ENCODE measurements at places on chromosomes 3 and 15. TPM values are rescaled to one million over a fixed set of nuclear protein-coding genes. Genes with fewer than 3 reads are reported as not detected.
A peak's percentile ranks its signal among the peaks of the same experiment; 100 is the strongest.

The TMEM39A gene
- total RNA-seq, result 51.3 TPM

The ZNF80 gene
- 0.22 TPM for total RNA-seq

The PROS1 gene
- total RNA-seq, result 1.2 TPM

- H3K27me3 ChIP-seq, result peaks cover 2% of the 10 kb centered on the region
- H3K27ac ChIP-seq, result no peak overlapping the region
- no peaks in the 10 kb centered on the region for H3K36me3 ChIP-seq
- DNase-seq, result no peak
- no peak overlapping the region for H3K4me3 ChIP-seq
Measured at GRCh38 chr15:59565299-59565698, 46.3 kb upstream of the GCNT3 start.

- no peaks in the 10 kb centered on the region for H3K27me3 ChIP-seq
- no peak overlapping the region for H3K27ac ChIP-seq
- no peaks in the 10 kb centered on the region for H3K4me1 ChIP-seq
- no peak for DNase-seq
- no peaks in the 10 kb centered on the region for H3K36me3 ChIP-seq
Measured at GRCh38 chr3:151687076-151687475, 46.7 kb upstream of the AADACL2 start.

- H3K4me3 ChIP-seq, result no peak overlapping the region
- peaks cover 4% of the 10 kb centered on the region for H3K36me3 ChIP-seq
- DNase-seq, result no peak
- H3K27ac ChIP-seq, result no peak overlapping the region
- H3K27me3 ChIP-seq, result no peaks in the 10 kb centered on the region
- peaks cover 33% of the 10 kb centered on the region for H3K4me1 ChIP-seq
Measured at GRCh38 chr3:29178809-29179793, 101.8 kb upstream of the RBMS3 start.

DNA sequence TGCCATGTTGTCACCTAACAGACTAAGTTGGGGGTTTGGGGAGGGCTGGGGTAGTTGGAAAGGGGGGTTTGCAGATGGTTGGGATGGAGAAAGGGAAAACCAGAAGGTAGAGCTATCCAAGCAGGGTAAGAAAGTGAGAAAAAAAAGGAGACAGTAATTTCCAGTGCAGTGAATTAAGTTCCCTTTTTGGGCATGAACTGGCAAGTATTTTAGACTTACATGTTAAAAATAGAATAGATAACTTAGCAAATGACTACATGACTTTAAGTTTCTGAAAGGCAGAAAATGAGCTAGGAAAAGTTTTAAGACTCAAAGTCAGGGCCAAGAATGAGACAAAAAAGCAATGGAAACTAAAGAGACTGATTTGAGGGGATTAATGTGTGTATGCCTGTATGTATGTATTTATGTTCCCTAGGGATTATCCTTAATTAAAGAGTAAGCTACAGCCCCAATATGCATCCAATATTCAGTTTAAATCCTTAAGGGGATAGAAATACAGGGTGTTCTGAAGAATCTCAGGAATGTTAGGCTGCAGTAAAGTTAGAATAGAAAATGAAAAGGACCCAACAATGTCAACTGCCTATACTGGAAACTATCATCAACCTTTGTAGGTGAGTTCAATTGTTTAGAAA is 285.2 kb upstream of the MME start:
- H3K4me3 ChIP-seq, result no peak overlapping the region
- no peaks in the 10 kb centered on the region for H3K36me3 ChIP-seq
- no peaks in the 10 kb centered on the region for H3K27me3 ChIP-seq
- H3K27ac ChIP-seq, result no peak overlapping the region
- DNase-seq, result no peak

GRCh38 chr3:177144922-177145321 is 52.4 kb downstream of the TBL1XR1 start:
- H3K4me1 ChIP-seq, result peaks cover 67% of the 10 kb centered on the region
- H3K27ac ChIP-seq, result peak overlapping the region; percentile 93
- no peaks in the 10 kb centered on the region for H3K27me3 ChIP-seq
- DNase-seq, result peak; percentile 35

- H3K36me3 ChIP-seq, result peaks cover 5% of the 10 kb centered on the region
- H3K27ac ChIP-seq, result no peak overlapping the region
- H3K27me3 ChIP-seq, result no peaks in the 10 kb centered on the region
- no peak overlapping the region for H3K4me3 ChIP-seq
Measured at GRCh38 chr15:67048281-67049279, 16.8 kb upstream of the SMAD3 start.

- no peaks in the 10 kb centered on the region for H3K27me3 ChIP-seq
- peaks cover 28% of the 10 kb centered on the region for H3K36me3 ChIP-seq
- peaks cover 46% of the 10 kb centered on the region for H3K4me1 ChIP-seq
- DNase-seq, result peak; percentile 69
Measured at GRCh38 chr3:44439499-44440295, 37.8 kb downstream of the ZNF445 start.

GRCh38 chr3:195918176-195918575 is 9.8 kb upstream of the TNK2 start:
- no peak overlapping the region for H3K27ac ChIP-seq
- peaks cover 3% of the 10 kb centered on the region for H3K27me3 ChIP-seq

- no peak overlapping the region for H3K27ac ChIP-seq
- no peak overlapping the region for H3K4me3 ChIP-seq
- H3K36me3 ChIP-seq, result no peaks in the 10 kb centered on the region
- DNase-seq, result no peak
Measured at GRCh38 chr15:70857562-70858285, 3.8 kb upstream of the LARP6 start.

DNA sequence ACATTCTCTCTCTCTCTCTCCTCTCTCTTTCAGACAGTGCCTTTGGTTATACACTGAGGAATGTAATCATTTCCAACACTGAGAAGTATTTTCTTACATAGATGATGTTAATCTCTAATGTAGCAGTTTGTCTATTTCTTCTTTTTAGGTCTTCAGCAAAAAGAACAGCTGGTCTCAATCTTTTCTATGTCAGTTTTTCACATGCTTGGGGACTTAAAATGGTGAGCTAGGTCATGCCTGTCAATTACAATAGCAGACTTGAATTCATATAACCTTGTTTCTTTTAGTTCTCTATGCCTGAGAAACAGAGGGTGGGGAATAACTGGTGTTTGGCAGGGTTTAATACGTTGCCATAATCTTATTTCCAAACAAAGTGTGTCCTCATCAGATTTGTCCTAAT is 786.2 kb downstream of the SQOR start:
- no peaks in the 10 kb centered on the region for H3K27me3 ChIP-seq
- no peaks in the 10 kb centered on the region for H3K4me1 ChIP-seq
- no peaks in the 10 kb centered on the region for H3K36me3 ChIP-seq
- no peak overlapping the region for H3K4me3 ChIP-seq
- no peak overlapping the region for H3K27ac ChIP-seq
